ENCODE measurements at places on chromosomes 6 and 20.

- DNase-seq, result no peak
These were observed 246.2 kb downstream of the TAF4 start for GRCh38 chr20:61819574-61819846.

GRCh38 chr6:15063253-15063853 lies 182.5 kb upstream of the JARID2 start:
- DNase-seq, result peak; percentile 33

DNA sequence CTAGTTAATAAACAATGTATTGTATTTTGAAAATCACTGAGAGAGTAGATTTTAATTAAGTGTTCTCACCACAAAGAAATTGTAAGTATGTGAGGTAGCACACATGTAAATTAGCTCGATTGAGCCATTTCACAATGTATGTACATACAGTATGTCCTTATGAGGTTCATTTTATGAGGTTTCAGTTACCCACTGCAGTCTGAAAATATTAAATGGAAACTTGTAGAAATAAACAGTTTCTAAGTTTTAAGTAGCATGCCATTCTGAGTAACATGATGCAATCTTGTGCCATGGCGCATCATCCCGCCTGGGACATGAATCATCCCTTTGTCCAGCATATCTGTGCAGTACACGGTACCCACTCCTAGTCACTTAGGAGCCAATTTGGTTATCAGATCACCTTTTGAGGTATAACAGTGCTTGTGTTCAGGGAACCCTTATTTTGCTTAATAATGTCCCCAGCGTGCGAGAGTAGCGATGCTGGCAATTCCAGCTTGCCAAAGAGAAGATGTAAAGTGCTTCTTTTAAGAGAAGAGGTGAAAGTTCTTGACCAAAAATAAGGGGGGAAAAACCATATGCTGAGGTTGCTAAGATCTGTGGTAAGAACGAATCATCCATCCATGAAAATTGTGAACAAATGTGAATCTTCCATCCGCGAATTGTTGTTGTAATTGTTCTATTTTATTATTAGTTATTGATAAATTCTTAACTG lies 64.7 kb downstream of the KCNS1 start:
- no peak for DNase-seq

DNA sequence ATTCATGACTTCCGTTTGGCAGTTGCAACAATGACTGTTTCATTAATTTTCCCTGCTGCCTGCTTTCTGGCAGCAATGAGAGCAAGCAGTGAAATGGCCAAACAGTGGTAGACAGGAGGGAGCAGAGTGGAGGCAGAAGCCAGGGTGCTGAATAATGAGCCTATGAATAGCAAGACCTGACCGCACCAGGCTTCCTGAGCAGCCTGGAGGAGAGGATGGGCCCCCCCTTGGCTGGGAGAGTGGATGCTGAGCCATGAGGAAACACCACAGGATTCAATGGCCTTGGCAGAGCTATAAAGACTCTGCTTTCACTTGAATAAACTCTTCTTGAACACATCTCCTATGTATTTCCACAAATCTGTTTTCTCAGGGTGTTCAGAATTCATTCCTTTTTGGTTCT lies 68.1 kb upstream of the SNRPB2 start:
- DNase-seq, result peak; percentile 82

DNA sequence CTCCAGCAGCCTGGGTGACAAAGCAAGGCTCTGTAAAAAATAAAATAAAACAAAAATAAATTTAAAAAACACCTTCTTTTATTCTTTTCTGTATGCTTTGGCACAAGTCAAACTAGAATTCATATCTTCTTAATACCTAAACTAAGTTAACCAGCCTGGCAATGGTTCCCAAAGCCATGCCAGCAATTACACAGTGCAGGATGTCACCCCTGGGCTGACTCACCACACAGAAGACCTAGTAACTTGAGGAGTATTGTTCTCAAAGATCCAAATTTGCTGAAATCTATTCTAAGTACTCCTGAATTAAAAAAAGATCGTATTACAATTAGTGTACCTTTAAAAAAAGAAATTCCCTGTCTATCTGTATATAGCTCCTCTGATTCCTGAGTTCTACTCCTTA lies 162.7 kb upstream of the SGK1 start:
- DNase-seq, result no peak

GRCh38 chr6:166907373-166907841 lies 48.9 kb downstream of the RNASET2 start:
- no peak for DNase-seq
